ENCODE measurements at places on chromosomes 1 and 21.

DNA sequence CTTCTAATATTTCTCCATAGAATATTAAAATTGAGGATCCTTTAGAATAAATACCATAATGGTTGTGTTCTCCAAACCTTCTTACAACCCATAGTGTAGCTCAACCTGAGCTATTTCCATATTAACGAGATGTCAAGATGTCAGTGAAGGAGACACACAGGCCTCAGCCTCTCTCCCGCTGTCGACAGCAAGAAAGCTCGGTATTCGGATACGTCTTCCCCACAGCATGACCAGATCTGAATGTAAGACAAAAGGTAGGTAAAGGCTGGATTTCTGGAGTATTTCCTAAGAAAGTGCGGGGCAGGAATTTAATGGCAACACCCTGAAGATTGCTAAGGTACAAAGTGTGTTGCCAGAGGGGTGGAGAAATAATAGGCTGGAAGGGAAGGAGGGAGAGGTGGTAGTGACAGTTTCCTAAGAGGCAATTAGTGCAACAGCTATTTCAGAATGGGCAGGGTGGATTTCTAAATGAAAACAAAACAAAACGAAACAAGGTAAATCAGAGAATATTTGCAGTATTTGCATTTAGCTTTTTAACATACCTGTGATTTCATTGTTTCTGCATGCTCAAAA, 1.7 kb downstream of the ADSS2 start:
- DNase-seq = no peak

DNA sequence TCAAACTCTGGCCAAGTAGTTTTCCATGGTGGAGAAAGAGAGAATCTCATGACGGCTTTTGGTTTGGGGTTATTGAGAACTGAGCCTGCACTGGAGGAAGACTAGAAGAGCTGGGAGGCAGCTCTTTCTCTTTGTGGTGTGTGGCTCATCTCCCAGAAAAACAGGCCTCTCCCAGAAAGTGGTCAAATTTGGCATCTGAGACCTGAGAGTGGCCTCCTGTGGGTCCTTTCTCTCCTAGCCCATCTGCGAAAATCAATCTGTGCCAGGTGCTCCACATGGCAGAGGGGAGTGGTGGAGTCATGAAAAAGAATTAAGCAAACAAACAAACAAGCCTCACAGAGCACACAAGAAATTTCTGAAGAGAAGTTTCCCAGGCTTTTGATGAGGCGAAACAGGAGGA, 305.0 kb downstream of the ST6GALNAC3 start:
- DNase-seq = no peak

DNA sequence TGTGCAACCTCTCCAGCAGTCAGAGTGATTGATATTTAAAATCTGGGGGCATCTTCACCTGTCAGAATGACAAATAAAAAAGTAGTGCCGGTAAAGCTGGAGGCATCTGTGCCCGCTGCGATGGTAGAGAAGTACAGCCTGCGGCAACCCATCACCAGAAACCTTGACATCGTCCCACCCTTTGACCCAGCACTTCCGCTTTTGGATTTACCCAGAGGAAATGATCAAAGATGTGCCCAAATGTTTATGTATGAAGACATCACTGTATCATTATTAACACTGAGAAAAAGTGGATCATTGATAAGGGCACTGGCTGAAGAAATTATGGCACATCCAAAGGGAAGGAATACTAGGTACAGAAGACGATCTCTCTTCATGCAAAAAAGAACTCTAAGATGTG, 96.0 kb downstream of the PGBD5 start:
- DNase-seq = no peak

GRCh38 chr1:24136956-24137539, 5.9 kb downstream of the IL22RA1 start:
- DNase-seq = no peak

- DNase-seq = no peak
These were observed 356.2 kb upstream of the TMPRSS15 start for GRCh38 chr21:18759751-18760161.

DNA sequence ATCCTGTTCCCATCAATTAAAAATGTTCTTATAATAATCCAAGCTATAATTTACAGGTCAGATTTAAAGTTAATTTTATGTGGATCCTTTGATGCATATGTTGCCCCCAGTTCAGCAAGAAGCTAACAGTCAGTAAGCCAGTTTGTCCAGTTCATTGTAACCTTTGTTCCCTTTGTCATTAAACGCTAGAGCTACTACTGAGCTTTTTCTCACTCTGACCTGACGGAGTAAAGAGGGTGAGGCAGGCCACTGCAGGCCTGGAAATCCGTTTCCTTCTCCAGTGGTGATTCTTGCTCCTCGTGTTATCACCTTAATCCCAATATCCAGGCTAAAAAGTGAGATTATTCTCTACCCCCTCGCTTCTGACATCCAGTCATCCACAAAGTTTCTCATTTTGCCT, 10.2 kb downstream of the YBX1 start:
- no peak for DNase-seq

- DNase-seq = no peak
These were observed 62.3 kb downstream of the ANGPTL1 start for GRCh38 chr1:178808529-178808928.

GRCh38 chr1:26913754-26914619, at the start of gene NR0B2:
TSS of gene NR0B2 (minus strand) at chr1:26913975. CDS start at chr1:26913940, 35 bp downstream.
- no peak for DNase-seq

- peak; percentile 32 for DNase-seq
These were observed 639.5 kb downstream of the MATN1 start for GRCh38 chr1:30083800-30084464.

DNA sequence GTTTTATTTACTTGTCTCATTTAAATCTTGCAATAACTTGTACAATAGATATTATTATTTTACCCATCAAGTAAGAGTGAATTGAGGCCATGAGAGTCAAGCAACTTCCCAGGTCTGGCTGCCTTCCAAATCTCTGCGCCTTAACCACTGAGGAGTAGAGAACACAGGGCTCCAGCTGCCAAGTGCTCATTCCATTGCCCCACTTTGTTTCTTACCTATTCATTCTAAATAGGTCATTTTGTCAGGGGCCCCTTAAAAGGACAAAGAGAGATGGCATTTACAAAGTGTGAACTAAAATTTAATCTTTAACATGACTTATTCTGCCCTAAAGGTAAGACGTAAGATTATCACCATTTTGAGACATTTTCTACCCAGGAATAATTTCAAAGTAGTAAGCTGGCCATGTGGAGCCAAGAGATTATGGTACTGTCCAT, 3.5 kb downstream of the PPP1R15B start:
- no peak for DNase-seq

DNA sequence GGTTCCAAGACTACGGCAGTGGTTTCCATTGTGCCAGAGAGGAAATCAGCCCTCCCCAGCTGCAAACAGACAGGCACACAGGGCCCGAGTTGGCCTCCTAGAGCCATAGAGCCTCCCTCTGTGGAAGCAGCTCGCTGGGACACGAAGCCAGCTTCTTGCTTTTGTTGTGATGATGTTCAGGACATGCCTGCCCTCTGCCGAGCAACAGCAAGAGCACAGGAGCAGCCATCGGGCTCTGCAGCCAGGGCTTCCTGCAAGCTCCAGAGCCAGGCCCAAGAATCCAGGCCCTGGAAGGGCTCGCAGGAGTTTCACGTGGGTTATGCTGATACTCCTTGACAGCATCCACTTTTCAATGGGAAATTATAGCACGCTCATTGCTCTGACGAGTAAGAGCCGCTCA, 18.5 kb downstream of the NPHP4 start:
- DNase-seq = no peak

- DNase-seq = no peak
These were observed 418 bp downstream of the IFI44L start for GRCh38 chr1:78620666-78621065.

DNA sequence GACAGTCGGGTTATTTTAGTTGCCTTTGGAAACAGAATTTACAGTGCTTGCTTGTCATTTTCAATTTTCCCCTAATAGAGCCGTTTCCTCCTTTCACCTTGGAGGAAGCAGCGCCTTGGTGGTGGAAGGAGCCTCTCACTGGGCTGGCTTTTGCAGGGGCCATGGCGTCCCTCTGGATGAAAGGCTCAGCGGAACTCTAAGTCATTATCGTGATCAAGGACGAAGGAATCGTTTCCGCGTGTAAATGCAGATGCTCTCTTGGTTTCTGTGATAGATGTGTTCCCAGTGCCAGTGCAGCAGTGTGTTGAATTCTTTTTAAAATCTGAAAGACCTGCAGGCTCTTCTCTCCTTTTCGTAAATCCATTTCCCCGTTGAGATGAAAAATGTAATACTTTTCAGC, 126.2 kb upstream of the LMO4 start:
- no peak for DNase-seq

DNA sequence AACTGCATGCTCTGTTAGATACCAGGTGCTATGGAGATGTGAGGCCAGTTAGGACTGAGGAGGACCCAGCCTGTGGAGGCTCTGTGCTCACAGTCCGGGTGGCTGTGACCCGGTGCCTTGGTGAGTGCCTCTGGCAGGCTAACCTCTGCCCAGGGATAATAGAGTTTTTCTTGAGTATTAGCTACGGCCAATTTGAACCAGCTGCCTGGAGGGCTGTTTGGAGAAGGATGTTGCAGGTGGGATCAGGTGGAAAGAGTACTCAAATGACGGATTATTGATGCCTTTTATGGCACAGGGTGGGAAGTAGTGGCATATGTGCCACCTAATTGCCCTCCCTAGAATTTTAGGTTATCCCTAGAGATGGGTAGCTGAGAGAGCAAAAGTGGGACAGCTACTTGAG, 182.7 kb downstream of the GRIK3 start:
- no peak for DNase-seq

DNA sequence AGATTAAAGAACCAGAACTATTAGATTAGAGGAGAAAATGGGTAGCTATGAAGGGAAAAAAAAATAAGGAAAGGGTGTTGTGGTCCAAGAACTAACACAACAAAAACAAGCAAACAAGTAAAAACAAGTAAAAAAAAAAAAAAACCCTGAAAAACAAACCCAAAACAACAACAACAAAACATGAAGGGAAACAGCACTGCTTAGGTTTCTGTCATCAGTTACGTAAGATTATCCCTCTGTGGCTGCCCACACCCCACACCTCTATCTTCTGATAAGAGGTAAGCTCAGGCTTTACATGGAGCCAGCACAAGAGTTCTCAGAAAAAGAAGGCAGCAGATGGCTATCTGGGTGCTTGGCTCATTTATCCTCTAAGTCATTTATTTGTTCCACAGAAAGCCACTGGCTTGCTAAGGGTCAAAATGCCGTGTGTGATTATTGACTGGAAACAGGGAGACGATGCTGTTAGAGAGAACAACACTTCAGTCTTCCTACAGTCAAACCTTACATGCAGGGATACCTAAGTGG, 57.5 kb downstream of the KIAA0319L start:
- DNase-seq = no peak

DNA sequence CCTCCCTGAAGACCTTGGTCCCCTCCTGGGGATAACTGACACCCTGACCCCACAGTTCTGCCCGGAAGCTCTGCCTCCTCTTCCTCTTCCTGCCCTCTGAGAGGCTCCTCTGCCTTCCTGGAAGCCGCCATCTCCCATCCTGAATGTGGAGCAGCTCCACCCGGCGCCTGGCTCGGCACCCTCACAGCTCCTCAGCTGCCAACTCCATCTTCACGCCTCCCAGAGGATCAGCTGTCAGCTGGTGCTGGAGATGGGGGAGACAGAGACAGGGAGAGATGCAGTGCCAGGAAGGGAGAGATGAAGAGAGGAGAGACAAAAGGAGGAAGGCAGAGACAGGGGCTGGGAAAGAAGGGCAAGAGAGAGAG, 210.4 kb upstream of the CSF3R start:
- DNase-seq = no peak

DNA sequence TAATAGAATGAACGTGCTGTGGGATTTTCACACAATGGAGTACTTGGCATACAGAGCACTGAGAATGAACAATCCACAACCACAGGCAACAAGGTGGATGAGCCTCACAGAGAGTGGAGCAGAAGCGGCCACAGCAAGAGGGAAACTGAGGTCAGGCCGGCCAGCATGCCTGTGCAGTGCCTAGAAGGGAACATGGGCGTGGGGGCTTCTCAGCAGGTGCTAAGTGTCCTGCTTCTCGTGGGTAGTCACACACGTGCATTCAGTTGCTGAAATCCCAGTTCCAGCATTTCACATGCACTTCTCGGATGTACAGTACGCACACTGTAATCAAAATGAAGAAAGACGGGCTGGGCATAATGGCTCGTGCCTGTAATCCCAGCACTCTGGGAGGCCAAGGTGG, 33.1 kb downstream of the WDR4 start:
- no peak for DNase-seq

GRCh38 chr1:161792740-161793139, 26.6 kb downstream of the ATF6 start:
- DNase-seq = peak; percentile 62

DNA sequence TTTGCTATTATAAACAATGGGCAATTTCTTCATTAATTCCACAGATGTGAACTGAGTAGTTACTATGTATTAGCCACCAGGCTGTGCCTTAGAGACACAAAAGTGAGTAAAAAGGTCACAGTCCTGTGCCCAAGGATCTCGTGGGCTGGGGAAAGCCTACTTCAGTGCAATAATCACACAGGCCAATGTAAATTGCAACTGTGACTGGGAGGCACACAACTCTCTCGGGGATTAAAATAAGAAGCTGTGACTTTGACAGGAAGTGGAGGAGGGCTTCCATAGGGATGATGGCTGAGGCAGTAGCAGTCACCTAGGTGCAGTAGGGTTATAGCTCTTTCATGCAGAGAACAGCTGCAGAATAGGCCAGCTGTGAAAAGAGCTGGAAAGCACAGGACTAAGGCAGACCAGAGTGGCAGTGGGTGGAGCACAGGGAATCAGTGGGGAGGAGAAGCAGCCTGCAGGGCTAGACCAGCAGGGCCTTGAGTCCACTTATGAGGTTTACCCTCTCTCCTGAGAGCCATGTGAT, 121.9 kb downstream of the MAB21L3 start:
- no peak for DNase-seq

DNA sequence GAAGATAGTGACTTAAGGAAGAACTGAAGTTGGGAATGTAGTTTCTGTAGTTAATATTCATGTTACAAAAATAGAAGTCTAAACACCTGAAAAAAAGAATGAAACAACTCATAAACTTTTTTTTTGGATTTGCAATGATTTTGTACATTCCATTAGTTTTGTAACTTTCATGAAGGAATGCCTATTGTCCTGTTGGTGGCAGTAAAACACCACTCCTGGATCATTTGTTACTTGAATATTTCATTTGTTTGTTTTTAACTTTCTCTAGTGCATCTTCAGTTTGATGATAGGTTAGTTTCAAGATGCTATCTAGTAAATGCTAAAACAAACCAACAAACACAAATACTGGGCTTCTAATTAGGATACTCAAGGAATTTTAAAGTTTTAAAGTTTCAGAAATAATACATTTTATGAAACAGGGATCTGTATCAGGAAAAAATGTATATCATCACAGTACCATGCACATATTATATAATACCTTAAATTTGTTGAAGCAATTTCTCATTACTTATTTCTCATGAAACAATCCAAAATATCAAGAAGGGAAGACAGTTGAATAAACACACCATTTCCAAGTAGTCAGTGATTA, 229.7 kb upstream of the CACYBP start:
- peak; percentile 28 for DNase-seq

GRCh38 chr1:63116016-63116415, 206.4 kb upstream of the FOXD3 start:
- DNase-seq = no peak

DNA sequence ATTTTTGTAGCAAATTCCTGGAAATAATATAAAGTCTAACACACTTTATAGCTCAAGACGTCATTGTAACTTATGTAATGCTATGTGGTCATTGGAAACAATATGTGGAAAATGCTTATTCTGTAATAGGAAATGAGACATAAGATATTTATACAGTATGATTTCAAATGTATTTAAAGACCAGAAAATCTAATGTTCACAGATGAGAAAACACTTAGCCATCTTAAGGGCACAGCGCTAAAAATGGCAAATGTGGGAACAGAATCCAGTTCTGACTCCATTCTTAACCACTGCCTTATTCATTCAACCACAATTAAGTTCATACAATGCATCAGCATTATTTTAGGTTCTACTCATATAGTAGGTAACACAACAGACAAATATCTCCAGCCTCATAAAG, 12.5 kb downstream of the CSDE1 start:
- no peak for DNase-seq

Data from Panc1 (cell line).